ENCODE measurements at places on chromosomes 7 and 10.
A peak's percentile ranks its signal among the peaks of the same experiment; 100 is the strongest.

DNA sequence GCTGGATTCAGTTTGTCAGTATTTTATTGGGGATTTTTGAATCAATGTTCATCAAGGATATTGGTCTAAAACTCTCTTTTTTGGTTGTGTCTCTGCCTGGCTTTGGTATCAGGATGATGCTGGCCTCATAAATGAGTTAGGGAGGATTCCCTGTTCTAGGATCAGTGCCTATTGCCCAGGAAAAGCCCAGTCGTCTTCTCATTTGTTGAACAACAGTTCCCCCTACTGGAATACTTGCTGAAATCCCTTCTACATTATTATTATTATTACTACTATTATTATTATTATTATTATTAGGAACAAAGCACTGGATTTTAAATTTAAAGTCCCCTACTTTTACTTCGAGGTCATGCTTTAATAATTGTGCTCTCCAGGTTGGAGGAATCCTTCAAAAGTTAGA lies 528.9 kb downstream of the MAGI2 start:
- DNase-seq = no peak

GRCh38 chr7:143308632-143309031 lies 7.3 kb upstream of the CLCN1 start:
- no peak for DNase-seq

GRCh38 chr10:35644050-35644950 lies 2.2 kb upstream of the FZD8 start:
- no peak for DNase-seq

GRCh38 chr10:19659920-19660655 lies 156.1 kb upstream of the PLXDC2 start:
- no peak for DNase-seq

- DNase-seq = no peak
These were observed 24.5 kb upstream of the GRB10 start for GRCh38 chr7:50807026-50807730.

- DNase-seq = no peak
These were observed 873.5 kb downstream of the REEP3 start for GRCh38 chr10:64394744-64395143.

DNA sequence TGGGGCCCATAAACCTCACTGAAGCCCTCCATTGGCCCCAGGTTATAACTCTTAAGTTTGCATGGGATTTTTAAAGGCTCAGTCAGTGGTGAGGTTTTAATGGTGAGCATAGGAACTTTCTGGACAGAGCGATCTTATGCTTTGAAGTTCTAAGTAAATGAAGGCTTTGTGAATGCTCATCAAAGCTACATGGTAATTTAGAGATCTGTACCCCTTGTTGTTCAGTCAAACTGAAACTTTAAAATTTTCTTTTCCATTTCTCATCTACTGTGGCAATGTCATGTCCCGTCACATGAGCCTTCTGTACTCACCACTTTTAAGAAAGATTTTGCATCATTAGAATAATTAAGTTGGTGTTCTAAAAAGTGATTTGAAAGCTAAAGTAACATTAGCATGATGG lies 39.9 kb downstream of the CHN2 start:
- DNase-seq = no peak

DNA sequence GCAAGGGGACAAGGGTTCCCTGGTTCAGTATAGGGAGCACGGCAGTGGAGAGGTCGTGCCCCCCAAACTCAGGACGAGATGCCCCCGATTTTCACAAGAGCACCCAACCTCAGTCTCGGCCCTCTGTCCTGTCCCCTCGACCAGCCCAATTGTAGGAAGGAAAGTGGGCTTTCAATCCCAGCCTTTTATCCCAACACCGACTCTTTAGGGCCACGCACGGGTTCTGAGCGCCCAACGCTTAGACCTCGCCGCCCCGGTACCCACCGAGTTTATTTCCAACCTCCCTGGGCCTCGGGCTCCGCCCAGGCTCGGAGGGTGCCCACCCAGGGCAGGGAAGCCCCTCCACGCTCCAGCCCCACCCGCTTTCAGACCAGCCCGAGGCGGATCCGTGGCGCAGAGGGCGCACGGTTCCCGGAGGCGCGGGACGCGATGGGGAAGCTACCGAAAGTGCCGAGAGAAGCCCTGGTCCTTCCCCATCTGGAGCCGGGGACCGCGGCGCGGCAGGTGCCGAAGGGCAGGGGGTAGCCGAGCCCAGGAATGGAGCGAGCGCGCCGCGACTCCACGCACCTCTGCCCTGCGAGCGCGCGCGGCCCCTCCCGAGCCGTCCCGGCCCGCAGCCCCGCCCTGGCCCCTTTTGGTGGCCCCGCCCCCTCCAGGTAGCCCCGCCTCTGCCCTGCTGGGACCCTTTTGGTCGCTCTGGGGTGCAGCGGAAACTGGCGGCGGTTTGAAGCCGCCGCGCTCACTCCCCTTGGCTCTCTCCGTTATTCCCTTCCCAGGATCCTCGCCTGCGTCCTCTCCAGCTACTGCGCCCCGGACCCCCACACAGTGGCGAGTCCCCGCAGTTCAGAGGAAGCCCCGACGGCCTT lies 20.4 kb downstream of the GRID2IP start:
- peak; percentile 87 for DNase-seq

DNA sequence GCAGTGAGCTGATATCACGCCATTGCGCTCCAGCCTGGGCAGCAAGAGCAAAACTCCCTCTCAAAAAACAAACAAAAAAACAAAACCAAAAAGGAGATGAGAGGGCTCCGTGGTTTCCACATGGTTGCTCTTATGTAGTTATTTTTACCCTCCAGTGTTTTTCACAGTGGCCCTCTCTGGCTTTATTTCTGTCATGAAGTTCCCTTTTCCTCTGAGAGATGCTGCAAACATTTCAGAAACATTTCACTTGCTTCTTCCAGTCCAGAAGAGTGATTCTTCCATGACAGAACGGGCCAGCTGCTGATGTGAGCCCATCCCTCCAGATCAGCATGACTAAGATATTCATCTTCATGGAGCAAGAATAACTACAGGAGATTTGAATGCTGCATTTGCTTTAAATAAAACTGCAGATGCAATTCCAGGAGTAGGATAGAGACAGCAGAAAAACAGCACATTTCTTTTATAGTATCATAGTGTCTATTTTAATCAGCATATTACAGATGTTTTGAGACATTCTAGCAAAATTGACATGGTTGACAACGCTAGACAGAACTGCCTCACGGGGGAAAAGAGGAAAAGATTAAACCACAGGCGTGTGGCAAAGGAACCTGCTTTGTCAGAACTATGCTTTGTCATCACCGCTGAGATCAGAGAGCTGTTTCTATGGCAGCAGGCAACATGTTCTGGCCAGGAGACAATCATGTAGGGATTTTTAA lies 40.3 kb downstream of the NRCAM start:
- no peak for DNase-seq

GRCh38 chr7:84617265-84618030 lies 422.9 kb upstream of the SEMA3A start:
- DNase-seq = no peak

DNA sequence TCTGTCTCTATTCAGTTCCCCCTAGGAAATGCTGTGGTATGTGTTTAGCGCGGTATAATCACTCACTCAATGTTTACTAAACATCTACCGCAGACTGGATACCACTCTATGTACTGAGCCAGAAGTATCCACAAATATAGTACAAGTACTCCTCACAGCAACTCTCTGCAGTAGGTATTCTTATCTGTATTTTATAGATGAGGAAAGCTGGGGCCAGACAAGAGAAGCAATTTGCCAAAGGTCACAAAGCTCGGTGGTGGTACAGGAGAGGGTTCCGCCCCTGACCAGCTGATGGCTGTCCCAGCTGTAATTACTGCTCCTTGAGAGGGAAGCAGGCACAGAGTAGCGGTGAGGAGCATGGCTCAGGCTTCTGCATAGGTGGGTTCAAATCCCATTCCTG lies 184.1 kb downstream of the DOCK4 start:
- DNase-seq = no peak

DNA sequence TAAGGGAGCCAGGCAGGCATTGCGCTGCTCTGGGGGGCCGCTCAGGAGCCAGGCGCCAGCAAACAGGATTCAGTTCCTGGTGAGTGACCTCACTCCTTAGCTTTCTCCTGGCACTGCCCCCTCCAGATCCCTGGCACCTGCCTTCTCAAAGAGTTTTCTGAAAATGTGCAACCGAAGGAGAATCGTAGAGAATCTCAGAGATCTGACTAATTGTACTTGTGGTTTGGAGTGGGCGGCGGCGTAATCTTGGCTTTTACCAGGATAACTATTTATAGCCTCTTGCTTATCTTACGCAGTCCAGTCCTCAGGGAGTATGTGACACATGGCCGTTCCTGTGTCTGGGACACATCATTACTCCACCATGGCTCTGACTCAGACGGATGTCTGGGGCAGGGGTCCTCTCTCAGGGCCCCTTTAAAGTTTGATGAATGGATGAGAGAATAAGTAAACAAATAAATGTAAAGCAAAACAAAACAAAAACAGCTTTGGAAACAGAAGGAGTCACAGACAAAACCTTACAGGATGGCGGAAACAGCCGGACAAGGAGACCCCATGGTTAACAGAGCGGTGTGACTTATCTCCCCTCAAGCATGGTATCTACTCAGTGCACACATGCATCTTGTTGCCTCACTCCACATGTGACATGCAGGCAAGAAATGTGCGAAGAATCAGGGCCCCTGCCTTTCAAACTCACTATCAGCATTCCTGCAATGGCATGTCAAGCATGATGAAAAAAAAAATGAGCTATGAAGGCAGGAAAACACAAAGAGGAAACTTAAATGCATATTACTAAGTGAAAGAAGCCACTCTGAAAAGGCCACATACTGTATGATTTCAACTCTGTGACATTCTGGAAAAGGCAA lies 99.7 kb downstream of the TNS3 start:
- DNase-seq = peak; percentile 37

DNA sequence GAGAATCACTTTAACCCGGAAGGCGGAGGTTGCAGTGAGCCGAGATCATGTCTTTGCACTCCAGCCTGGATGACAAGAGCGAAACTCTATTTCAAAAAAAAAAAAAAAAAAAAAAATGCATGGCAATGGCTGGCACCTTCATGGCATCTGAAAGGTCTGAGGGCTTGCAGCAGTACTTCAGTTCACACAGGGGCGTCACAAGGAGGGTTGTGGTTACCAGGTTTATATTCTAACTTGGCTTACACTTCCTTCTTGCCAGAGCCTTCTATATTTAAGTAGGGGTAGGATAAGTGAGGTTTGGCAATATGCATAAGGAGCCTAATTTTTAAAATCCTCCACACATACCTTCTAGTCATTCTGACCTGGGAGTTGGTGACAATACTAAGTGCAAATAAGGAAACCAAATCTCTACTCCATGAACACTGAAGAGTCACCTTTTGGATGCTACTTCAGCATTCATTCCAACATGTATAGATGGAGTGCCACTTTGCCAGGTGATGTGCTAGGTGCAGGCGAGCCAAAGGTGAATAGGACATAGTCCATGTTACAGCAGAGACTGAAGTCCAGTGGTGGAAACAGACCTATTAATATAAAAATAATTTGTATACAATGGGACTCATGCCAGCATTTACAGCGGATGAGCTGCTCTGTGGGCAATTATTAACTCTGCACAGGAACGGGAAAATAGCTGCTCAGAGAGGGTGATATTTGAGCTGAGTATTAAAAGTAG lies 57.8 kb upstream of the PDCD4 start:
- no peak for DNase-seq

GRCh38 chr10:99534939-99535763 lies 2.4 kb downstream of the NKX2-3 start:
- no peak for DNase-seq

GRCh38 chr10:111146025-111146640 lies 69.3 kb downstream of the ADRA2A start:
- no peak for DNase-seq

- no peak for DNase-seq
These were observed 75.9 kb upstream of the KMT2C start for GRCh38 chr7:152511736-152512135.

- no peak for DNase-seq
These were observed 686.5 kb downstream of the LRMDA start for GRCh38 chr10:76117949-76118348.

DNA sequence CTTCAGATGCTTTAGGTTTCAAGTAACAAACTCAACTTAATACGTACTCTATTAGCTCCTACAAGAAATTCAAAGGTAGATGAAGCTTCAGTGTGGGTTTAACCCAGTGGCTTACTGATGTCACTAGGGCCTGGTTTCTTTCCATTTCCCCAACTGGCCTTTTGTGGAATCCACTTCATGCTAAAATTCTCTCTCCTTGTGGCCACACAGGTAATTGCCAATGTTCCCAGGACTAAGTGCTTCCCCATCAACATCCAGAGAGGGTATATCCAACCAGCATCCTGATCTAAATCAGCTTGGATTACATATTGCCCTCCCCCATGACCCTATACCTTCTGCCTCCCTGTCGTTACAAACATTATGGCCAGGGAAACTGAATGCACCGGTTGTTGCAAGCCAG lies 10.7 kb downstream of the FBXL13 start:
- DNase-seq = no peak

- no peak for DNase-seq
These were observed 163.1 kb upstream of the GDF10 start for GRCh38 chr10:47136866-47137265.

GRCh38 chr10:88932539-88933256 lies 19.9 kb downstream of the ACTA2 start:
- no peak for DNase-seq

DNA sequence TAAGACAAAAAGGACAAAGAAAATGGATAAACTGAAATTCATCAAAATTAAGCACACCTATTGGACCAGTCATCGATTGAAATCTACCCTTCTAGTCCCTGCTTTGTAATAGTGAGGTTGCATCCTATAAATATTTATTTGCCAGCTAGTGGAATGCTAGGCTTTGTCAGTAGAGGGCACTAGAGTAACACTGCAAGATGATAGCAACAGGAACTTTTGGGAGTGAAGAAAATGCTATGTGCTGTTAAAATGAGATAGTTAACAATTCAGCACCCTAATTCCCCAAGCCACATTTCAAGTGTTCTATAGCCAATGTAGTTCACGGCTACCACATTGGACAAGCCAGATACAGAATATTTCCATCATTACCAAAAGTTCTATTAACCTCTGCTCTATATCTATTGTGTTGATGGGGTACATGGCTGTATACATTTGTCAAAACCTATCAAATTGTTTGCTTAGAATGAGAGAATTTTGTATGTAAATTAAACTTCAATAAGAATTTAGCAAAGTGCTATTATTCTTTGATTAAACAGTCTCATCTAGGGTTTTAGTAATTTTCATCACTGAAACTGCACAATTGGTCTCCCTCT lies 69.8 kb downstream of the LSMEM1 start:
- no peak for DNase-seq

- no peak for DNase-seq
These were observed 719 bp upstream of the PGAM2 start for GRCh38 chr7:44066111-44066460.

GRCh38 chr10:71812913-71813590 lies 38.0 kb downstream of the PSAP start:
- no peak for DNase-seq

GRCh38 chr10:114624951-114625780 lies 32.9 kb downstream of the ABLIM1 start:
- DNase-seq = no peak

DNA sequence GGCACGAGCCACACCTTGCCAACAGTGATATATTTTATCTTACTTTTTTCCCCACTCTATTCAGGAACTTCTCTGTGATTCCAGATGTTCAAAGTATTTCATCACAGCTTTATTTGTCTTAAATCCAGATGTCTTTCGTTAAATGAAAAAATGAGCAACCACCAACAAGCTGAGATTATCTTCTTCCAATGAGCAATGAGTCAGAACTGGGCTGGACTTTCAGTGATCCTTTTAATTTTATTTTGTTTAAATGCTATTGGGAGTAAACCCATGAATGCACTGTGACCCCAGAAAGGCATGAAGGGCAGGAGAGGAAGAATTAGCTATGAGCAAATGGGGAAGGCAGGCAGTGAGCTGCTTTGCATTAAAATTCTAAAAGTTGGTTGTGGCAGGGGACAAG lies 77.6 kb upstream of the IMMP2L start:
- DNase-seq = no peak

- no peak for DNase-seq
These were observed 4.4 kb upstream of the FAM107B start for GRCh38 chr10:14779001-14779651.
